NCI-H2029 (cell line): ENCODE measurements at places on chromosomes 3 and 15.
A peak's percentile ranks its signal among the peaks of the same experiment; 100 is the strongest.

DNA sequence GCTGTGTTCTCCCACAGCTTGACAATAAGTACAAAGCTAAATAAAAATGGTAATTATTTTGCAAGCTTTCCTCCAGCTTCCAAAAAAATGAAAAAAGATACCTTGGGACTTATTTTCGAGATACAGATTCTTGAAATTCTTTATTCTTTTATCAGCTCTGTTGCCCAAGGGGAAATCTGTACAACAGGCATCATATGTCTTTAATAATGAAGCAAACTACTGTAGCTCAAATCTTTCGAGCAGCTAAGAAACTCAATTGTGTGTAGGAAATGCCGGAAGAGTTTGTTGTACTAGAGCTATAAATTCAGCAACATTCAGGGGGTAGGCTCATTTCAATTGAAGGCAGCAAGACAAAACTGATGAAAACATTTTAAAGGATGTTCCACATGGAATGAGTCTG is 297.7 kb downstream of the GBE1 start:
- DNase-seq, result no peak

DNA sequence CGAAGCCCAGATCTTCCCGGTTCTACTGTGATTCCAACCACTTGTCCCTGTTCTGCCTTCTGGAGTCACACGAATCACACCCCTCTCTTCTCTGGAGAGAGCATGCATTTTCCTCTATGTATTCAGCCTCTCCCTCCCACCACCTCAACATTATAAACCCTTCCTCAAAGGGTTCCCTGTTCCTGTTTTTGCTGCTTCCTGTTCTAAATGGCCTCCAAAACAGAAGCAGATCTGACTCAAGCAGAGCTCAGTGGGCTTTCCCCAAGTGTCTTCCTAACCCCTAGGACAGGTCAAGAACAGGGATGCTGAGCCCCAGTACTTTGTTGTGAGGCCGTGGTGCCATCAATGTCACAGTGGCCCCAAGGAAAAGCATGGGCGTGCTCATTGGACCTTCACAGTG is 75.7 kb upstream of the ARNT2 start:
- DNase-seq, result no peak

DNA sequence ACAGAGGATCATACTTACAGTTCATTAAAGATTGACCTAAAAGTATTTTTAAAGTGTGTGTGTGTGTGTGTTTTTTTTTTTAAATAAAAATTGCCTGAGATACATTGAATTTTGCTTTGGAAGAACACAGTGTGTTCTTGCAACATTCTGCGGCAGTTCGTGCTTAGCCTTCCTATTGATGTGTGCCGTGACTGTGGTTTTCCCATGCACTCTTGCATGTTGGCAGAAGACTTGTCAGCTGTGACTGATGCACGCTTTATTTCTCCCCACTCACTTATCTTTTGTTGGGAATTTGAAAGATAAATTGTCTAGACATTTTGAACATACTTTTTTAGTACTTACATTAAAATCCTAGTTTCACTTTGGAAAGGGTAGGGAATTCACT is 136.3 kb upstream of the LRRFIP2 start:
- no peak for DNase-seq

DNA sequence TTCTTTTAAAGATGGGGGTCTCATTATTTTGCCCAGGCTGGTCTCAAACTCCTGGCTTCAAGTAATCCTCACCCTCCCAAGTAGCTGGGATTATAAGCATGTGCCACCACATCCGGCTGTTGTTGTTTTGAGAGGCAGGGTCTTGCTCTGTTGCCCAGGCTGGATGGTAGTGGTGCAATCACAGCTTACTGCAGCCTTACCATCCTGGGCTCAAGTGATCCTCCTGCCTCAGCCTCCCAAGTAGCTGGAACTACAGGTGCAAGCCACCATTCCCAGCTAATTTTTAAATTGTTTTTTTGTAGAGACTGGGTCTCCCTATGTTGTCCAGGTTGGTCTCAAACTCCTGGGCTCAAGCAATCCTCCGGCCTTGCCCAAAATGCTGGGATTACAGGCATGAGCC is 105.5 kb downstream of the SENP2 start:
- no peak for DNase-seq

- DNase-seq, result no peak
Observed at GRCh38 chr15:31111091-31111647, 9.6 kb upstream of the TRPM1 start.

GRCh38 chr3:70516076-70516475 is 203.6 kb upstream of the MDFIC2 start:
- no peak for DNase-seq

GRCh38 chr3:48467473-48468267 is 21.1 kb downstream of the ATRIP start:
- DNase-seq, result no peak

DNA sequence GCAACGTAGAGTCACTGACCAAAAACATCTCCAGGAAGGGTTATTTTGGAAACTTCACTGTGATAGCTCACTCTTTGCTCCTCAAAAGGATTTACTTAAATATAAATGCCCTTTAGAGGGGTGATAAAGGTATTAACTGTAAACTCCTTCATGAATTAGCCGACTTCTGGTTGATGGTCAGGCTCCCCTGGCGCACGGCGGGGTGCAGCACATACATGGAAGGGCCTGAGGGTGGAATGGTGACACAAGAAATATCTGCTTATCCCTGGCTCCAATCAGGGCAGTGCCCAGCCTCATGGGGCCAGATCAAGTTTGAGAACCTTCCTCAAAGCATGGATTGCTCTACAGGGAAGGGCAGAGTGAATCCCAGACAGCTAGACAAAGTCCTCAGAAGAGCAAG is 116.5 kb downstream of the IGF2BP2 start:
- no peak for DNase-seq

DNA sequence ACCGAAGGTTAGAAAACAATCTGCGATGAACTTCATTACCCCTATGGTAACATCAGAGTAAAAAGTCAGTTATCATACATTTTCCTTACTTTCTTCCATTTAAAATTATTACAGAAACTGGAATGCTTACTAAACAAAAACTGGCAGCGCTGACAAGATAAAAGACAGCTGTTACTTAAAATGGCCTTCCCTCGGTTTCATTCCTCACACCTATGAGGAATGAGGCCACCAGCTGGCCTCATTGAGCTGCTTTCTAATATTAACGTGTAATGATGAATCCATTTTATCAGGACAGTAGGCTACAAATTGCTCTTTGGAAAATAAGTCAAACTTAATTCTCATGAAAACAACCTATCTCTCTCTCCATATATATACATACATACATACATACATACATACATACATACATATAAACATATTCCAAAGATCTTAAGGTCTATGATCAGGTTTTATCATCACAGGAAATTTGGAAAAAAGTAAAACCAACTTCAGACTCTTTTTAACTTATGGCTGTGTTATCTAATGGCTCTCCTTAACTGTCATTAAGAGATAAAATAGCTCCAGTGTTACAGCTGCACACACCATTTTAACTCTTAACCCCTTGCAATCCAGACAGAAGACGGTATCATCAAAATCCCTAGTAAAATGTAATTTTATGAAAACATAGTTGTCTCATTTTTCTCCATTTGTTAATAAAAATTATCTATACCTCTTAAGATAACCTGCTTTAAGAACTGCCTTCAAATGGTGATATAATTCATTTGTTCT is 5.2 kb downstream of the CCNL1 start:
- no peak for DNase-seq

DNA sequence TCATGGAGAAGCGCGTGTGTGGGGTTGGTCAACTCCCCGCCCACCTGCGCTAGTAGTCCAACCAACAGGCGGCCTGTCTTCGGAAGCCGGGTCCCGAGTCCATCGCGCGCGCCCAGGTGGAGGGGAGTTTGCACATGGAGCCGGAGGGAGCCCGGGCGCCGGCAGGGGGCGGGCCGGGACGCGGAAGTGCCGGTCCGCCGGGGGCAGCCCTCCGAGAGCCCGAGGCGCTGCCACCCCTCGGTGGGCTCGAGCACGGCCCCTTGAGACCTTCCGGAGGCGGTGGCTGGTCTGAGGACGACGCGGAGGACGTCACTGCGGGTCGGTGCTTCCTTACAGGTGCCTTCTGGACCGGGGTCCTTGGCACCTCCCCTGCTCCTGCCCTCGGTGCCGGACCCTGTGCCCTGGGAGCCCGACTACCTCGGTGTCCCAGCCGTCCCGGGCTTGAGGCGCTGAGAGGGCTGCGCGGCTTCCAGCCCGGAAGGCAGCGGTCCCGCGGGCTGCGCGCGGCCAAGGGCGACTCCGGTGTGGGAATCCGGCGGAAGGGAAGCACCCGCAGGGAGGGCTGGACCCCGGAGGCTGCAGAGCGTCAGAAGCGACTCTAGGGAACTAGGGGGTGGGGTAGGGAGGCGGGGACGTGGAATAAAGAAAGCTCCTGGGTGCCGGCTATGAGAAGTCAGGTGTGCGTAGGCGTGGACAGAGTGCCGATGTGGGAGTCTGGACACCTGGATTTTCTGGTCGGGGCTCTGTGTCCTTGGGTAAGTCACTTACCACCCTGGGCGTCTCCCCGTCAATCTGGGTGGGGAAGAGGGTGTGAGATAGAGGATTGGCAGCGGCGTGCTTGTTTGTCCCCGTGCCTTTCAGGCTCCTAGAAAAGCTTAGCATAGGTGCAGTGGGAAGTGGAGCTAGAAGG is 212.3 kb downstream of the FGF12 start:
- DNase-seq, result peak; percentile 79

DNA sequence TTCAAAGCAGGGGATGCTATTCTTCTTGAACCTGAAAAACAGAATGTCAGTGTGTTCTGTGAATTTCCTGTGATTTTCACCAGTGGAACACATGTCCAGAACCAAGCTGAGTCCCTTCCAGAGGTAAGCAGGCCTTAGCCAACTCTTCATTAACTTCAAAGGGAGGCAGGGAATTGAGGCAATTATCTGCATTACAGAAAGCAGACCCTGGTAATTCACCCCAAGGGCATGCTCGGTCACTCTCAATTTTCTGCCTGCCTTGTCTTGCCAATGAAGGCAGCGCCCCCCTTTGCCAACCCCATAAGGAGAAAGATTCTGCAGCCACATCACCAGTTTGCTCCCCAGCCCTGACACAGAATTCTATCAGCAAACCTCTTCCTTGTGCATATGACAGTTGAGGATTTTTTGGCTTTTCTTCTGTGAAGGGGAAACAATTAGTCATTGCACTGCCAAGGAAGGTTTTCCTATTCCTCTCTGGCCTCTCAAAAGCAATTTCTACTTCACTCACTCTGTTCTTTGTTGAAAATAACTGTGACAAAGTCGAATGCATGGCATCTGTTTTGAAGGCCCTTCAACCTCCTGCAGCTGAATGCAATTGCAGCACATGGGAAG is 85.3 kb downstream of the HHLA2 start:
- no peak for DNase-seq

GRCh38 chr3:181174676-181175233 is 185.2 kb upstream of the DNAJC19 start:
- DNase-seq, result no peak

DNA sequence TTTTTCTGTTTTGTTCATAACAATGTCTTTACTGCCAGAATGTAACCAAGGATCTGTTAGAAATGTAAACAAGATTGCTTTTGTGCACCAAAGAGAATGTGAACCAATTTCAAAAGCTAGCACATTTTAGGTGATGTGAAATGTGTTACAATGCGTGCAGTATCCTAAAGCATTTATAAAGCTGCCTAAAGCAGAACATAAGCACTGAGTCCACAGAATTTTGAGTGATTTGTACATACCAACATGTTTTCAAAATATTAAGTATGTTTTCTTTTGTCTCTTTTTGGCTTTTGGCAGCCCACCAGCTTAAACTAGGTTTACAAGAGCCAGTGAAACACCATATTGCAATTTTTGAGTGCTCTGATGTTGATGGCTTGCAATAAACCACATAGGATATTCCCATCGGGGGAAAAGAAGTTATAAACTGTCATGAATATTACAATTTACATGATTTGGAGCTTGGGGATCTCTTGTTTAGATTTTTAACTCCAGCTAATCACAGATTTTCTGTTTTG is 364.0 kb downstream of the ZIC1 start:
- no peak for DNase-seq

DNA sequence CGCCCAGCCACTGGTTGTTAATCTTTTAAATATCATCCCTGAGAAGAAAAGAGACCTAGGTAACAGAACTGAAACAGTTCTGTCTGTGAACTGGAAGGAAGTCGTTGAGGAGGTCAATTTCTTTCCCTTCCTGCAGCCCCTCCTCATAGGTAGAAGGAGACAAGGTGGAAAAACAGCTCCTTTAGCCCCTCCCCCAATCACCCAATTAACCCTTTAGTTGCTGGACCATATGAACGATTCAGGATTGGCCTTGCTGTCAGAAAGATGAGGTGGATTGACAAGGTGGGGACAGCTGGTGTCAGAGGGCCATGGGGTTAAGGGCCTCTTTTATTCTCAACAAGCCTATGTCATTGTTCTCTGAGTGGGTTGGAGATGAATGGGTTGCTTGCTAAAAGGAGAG is 36.0 kb upstream of the ZNF445 start:
- no peak for DNase-seq
